ENCODE measurements at places on chromosomes 2 and 18.
A peak's percentile ranks its signal among the peaks of the same experiment; 100 is the strongest.

DNA sequence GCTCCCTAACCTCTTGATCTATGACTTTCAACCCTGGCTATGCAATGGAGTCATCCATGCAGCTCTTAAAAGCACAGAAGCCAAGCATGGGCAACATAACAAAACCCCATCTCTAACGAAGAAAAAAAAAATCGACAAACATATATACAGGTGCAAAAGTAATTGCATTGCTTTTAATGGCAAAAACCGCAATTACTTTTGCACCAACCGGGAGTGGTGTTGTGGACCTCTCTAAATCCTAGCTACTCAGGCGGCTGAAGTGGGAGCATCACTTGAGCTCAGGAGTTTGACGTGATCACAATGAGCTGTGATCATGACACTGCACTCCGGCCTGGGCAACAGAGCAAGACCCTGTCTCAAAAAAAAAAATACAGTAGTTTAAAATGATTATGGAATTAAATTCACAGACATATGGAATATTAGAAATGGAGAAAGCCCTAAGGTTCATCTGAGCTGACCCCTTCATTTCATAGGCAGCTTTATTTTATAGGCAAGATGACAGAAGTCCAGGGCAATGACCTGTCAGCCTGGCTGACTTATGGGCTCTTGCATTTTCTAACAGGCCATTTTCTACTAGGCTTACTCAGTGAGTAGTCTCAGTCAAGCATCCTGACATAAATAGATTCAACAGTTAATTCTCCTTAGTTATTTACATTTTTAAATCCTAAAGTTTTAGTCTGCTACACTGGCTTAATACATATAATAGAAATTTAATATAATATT is 183.8 kb downstream of the ANKRD44 start:
- DNase-seq: no peak

- DNase-seq: peak; percentile 62
Measured at GRCh38 chr2:217604527-217605194, 398.1 kb downstream of the TNS1 start.

DNA sequence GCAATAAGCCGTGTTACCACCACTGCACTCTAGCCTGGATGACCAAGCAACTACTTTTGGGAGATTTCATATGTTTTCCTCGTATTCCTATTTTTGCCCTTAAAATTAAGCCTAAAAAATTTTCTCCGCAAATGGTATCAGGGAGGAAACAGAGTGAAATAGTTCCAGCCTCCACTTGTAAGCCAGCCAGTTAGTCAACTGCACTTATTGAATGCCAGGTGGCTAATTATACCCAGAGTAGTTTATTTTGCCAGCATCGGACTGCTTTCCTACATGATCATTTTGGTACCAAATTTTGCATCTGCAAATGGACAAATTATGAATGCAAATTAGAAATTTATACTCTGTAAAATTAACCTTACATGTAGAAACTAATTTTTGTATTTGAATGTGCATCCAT is 90.2 kb upstream of the ARHGAP28 start:
- no peak for DNase-seq

DNA sequence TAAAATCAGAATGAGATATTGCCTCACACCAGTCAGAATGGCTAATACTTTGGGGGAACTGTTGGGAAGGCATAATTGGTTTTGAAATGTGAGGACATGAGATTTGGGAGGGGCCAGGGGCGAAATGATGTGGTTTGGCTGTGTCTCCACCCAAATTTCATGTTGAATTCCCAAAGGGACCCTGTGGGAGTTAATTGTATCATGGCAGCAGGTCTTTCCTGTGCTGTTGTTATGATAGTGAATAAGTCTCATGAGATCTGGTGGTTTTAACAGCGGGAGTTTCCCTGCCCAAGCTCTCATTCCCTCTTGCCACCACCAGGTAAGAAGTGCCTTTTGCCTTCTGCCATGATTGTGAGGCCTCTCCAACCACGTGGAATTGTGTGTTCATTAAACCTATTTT is 59.6 kb downstream of the CSRNP3 start:
- no peak for DNase-seq
